ENCODE measurements at places on chromosomes 7 and 10.

DNA sequence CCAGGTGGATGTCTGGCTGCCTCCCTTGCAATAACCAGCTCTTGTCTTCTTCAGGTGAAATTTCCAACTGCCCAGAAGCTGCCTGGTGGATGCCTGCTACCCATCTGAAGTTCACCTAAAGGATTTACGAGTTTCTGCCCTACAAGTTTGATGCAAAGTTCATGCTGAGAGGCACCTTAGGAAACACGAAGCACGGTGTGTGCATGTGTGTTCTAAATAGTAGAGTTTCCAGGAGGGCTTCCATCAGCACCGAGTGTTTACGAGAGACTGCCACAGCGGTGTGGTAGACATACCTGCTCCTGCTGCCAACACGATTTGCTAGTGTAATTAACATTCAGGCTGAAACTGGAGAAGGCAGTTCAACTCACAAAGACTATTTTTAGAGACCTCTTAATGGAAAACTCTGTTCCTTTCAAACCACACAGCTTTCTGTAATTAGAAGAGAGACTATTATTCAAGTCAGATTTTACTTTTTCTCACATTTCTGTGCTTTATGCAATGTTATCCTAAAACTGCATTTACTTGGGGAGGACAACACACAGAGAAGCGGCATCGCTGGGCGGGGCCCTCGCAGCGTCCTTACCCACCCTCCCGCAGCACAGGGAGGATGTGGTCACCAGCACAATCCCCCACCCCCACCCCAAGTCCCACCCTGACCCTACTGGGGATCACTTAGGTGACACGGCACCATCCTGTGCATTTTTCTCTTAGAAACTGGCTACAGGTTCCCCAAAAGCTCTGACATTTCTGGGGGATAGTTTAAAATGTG is 15.5 kb upstream of the CPXM2 start:
- no peak for DNase-seq

- no peak for DNase-seq
These were observed 71.5 kb upstream of the EGR2 start for GRCh38 chr10:62887642-62888041.

GRCh38 chr7:85172530-85172941 is 14.3 kb downstream of the SEMA3D start:
- no peak for DNase-seq

GRCh38 chr10:111756217-111757061 is 427.1 kb downstream of the GPAM start:
- no peak for DNase-seq

DNA sequence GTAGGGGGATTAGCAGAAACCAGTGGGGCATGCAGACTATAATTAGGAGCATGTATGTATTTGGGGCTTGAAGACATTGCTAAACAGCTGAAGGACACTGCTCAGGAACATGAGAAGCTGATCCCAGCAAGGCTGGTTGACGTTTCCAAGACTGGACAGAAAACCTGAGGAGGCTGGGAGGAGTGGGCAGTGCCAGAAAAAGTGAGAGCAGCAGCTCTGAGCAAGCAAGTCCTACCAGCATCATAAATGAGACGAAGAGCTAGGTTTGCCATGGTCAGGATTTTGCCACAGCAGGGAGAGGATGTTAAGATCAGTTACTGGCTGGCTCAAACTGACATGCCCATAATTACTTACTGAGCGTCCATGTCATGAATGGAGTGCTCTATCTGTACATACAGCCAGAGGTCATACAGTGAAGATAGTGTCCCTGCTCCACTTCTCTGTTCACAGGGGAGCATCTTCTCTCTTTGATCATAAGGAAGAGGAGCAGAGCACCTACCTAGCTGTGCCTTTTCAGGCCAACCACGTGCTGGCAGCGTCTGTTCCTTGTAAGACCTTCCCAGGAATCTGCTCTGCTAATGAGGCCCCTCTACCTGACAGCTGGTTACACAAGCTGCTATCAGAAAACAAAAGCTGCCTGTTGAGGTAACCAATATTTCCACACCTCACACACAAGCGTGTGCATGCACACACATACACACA is 44.7 kb downstream of the PDE1C start:
- DNase-seq, result no peak

DNA sequence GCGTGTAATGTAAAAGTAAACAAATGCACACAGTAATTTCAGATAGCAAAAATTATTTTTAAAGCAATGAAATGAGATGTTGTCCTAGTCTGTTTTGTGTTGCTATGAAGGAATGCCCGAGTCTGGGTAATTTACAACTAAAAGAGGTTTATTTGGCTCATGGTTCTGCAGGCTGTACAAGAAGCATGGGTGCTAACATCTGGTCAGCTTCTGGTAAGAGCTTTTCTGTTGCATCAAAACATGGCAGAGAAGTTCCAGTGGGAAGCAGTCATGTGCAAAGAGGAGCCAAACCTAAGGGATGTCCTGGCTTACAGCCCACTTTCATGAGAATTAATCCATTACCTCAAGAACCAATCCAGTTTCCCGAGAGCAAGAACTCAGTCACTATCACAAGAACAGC is 62.9 kb upstream of the MNX1 start:
- no peak for DNase-seq

GRCh38 chr7:1941464-1942242 is 271.6 kb downstream of the ELFN1 start:
- DNase-seq, result no peak

DNA sequence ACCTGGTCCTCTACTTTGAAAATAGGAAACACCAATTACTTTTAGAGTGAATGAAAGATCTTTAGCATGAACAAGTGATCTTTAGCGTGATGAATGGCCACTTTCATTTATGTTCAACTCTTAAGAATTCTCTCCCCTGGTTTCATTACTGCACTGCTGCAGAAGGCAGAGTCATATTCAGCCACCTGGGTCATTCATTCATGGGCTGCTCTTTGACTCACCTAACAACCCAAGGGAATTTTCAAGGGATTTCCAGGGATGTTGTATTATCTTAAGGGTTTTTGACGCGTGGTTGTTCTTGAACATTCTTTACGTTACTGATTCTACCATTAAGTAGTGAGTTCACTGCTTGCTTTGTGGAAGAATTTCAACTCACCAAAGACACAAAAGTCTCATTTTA is 87.3 kb upstream of the STK17A start:
- DNase-seq, result no peak

Data from stimulated activated CD8-positive, alpha-beta memory T cell treated with anti-CD3 and anti-CD28 coated beads, Interleukin-7, amount 100 ng/mL, for 48 hours (primary cell).